ENCODE measurements at places on chromosomes 5 and 9. TPM values are rescaled to one million over a fixed set of nuclear protein-coding genes. Genes with fewer than 3 reads are reported as not detected.

Gene SLC35D2
- 29.1 TPM for total RNA-seq

Gene NR2F1
- total RNA-seq = 95.8 TPM

Gene ERAP2
- 14.9 TPM for total RNA-seq

Gene FAM78A
- total RNA-seq = 0.30 TPM

Gene PDE6A
- total RNA-seq = not detected

Gene SOX30
- 0.15 TPM for total RNA-seq

Gene FOCAD
- total RNA-seq = 38.5 TPM

Gene FLT4
- total RNA-seq = 0.45 TPM

Gene CDKN2B-AS1
- total RNA-seq = 0.89 TPM

Gene LRRTM2
- 2.9 TPM for total RNA-seq

Gene CMYA5
- 0.30 TPM for total RNA-seq

Gene C5orf22
- total RNA-seq = 12.8 TPM

Gene SMIM15
- total RNA-seq = 50.2 TPM

Gene HAVCR2
- 0.17 TPM for total RNA-seq

Gene ZNF618
- total RNA-seq = 6.4 TPM

Gene TAS2R1
- total RNA-seq = not detected

Gene SLC36A3
- total RNA-seq = not detected

Gene PCDHB9
- not detected for total RNA-seq

Gene OR2V1
- not detected for total RNA-seq

Gene HTR4
- not detected for total RNA-seq
